ENCODE measurements at places on chromosomes 3 and 15.

- no peak for DNase-seq
Observed at GRCh38 chr3:14297784-14298236, 104.6 kb upstream of the SLC6A6 start.

DNA sequence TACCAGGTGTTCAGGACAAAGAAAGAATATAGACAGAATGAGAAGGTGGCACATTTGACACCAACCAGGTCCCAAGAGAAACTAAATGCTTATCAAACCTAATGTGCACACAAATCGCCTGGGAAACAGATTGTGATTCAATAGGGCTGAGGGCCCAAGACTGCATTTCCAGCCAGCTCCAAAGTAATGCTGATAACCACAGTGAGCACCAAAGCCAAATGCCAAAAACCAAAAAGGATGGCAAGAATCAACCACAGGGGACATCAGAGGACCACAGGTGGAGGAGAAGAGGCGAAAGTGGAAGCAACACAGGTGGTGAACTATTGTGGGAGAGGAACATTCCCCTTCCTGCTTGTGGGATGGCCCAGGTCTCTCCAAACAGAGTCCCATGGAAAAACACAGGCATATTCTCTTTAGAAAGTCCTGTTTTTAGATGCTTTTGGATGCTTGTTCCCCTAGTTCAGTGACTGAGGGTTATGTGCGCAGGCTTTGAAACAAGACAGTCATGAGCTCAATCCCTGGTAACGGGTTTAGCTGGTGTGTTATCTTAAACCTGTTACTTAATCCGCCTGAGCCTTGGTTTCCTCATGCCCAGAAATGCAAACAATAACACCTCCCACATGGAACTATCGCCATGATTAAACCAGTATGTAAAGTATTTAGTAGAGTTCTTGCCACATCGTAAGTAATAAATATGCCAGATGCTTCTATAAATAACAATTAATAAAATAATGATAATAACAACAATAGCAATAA lies 241.7 kb downstream of the ATP8B4 start:
- no peak for DNase-seq

- no peak for DNase-seq
Observed at GRCh38 chr3:192726385-192726784, 956 bp downstream of the FGF12 start.

GRCh38 chr3:60528651-60529050 lies 722.6 kb downstream of the FHIT start:
- no peak for DNase-seq

- DNase-seq = no peak
Observed at GRCh38 chr3:139574026-139574947, 34.7 kb upstream of the RBP1 start.

GRCh38 chr15:81184188-81184587 lies 12.5 kb upstream of the IL16 start:
- no peak for DNase-seq

- DNase-seq = no peak
Observed at GRCh38 chr3:41716471-41716870, 245.4 kb downstream of the ULK4 start.

DNA sequence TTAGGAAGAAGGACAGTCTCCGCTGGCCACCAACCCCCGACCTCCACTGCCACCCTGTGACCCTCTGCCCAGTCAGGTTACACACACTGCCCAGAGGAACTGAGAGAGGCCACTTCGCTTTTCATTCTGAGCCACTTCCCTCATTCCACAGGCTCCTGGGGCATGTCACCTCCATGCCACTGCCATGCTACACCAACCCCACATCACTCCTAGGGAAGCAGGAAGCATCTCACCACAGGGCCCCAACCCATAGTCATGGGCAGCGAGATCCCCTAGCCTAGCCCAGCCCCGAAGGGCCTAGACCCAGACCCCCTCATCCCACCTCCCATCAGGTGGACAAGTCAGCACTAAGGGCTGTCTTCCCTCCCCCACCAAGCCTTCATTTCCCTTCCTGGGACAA lies 1.4 kb downstream of the PLCB2 start:
- DNase-seq = no peak

DNA sequence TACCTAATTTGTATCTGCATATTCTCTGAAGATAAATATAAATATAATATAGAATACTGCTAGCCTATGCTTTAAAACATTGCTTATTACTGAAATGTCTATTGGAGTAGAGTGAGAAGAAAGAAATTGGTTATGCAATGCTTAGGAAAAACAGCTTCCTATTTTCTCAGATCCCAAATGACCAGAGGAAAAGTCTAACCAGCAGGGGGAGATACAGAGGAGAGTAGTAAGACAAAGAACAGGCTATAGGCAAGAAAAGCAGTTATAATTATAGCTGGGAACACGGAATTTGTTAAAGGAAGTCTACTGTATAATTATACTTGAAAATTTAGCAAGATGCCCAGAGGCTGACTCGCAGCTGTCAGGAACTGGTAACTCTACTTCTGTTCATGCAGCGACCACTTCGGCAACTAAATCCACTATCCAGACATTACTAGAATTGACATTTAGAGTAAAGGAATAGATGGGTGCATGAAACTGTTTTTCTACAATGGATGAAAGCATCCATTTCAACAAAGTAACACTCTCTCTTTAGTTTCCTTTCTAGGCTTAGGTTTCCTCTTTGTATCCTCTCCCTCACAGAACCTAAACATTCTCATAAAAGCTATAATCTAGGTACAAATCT lies 97.2 kb downstream of the TBC1D5 start:
- peak; percentile 25 for DNase-seq

DNA sequence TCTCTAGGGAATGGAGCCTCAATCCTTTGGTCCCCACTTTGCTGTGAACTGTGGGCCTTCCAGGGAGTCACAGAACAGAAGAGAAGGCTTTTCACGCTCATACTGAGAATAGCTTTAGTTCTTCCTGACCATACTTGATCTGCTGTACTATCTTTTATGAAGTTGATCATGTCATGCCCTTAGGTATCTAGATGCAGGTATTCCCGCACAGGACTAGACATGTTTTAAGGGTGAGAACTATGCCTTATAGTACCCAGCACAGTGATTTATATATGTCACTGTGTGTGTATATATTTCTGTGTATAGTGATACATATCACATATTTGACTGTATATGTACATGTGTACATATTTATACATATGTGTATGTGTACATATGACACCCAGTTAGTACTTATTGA lies 358.4 kb upstream of the SEMA6D start:
- no peak for DNase-seq

DNA sequence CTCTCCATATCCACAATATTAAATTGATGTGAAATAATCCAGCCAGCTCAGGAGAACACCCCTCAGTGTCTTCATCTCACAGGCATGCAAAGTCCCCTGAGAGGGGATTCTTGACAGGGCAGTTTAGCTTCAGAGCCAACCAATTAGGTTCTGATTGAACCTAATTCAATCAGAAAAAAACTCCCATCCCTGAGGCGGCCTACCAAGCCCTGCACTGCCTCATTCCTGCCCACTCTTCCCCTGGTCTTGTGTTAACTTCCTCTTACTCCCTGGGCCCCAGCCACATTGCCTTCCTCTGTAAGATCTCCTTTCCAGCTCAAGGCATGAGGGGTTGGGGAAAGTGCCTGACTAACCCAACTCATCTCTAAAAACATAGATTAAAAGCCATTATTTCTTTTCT lies 46.1 kb downstream of the FRMD4B start:
- DNase-seq = no peak

DNA sequence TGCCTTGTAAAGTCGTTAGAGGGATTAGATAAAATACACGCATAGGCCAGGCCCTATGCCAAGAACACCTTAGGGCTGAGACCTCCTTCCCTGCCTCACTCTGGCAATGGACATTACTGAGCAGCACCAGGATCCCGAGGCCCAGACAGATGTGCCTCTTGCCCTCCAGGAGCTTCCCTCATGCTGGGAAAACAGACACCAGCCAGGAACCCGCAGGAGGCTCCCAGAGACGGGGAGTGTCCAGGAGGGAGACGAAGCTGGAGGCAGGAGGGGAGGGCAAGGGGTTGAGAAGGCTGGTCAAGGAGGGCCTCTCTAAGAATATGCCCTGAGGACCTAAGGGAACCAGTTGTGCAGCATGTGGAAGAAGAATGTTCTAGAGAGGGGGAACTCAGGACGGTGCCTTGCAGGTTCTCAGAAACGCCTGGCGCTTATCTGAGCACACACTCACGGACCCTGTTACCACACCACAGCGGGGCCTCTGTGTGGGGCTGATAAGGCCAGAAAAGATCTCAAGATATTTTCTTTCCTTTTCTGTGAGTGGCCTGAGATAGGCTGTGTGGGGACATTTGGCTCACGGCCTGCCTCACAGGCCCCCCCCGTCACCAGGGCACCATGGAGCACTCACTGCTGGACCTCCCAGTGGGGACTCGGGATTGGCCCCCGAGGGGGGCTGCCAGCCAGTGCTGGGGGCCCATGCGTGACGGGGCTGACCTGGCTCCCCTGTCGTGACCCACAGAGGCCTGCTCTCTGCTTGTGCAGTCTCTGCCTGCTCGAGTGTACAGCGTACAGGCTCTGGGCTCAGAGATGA lies 22.0 kb upstream of the CYP11A1 start:
- no peak for DNase-seq

DNA sequence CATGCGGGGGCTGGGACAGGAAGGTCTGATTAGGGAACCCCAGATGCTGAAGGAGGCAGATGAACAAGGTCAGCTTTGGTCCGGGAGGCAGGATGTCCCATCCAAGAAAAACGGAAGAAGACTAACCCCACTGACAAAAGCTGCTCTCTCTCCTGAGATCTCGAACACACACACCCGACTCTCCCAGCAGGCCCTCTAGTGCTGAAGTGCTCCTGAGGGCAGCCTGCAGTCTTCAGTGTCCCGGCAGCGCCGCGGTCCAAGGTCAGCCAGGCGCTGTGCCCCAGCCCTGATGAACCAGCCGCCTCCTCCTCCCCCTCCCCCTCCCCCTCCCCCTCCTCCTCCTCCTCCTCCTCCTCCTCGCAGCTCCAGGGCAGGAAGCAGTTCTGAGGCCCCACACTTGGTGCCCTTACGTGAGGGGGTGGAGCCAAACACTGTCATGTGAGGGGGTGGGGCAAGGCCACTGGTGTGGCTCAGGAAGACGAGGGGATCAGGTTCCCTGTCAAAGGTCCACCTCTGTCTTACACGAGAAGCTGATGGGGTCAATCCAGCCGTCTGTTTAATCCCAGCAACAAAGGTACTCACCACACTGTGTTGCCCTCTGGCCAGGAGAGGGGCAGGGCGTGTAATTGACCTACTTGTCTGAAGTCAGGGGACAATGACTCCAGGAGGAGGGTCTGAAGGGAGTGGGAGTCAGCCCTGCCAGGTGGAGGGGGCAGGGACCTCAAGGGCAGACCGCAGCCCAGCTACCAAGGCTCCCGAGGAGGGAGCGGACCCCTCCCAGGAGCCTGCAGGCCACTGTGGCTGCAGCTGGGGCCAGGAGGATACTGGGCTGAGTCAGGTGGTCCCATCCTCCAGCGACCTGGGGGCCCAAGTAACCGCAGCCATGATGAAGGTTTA lies 34.3 kb downstream of the PRR23E start:
- peak; percentile 31 for DNase-seq

DNA sequence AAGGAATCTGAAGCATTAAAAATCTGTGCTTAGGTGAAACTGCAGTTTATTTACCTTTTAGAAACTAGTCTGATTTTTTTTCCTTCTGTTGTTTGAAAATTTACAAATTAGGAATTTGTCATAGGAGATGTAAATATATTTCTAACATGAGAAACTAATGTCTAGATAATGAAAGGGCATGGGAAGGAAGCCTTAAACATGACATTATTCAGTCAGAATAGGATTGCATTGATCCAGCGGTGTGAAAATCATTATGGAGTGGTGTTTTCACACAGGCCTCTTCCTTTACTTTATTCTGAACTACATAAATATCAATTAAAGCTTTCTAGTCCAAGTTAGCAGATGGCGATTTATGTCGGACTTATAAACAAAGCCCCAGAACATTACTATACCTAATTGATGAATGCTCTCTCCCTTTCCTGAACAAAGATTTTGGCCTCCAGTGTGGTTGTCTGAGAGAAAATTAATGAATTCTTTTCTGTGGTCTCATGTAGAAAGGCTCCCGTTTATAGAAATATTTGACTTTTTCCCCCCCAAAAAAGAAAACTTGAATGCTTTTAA lies 37.9 kb downstream of the FNDC3B start:
- DNase-seq = no peak

- DNase-seq = no peak
Observed at GRCh38 chr3:17942856-17943255, 200.4 kb upstream of the TBC1D5 start.

DNA sequence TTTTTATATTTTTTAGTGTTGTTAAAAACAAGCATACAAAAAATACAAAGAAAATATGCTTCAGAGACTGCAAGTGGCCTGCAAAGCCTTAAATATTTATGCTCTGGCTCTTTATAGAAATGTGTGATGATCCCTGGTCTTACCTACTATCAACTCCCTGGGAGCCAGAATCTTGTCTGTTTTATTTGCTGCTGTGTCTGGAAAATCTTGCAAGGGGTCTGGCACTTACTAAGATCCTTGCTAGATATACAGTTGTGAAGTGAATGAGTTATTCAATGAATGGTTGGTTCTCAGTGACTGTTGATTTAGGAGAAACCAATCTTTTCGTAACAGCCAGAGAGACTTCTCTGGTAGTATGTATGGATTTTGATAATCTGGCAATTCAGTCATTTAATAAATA lies 521.0 kb upstream of the CFAP20DC start:
- no peak for DNase-seq

DNA sequence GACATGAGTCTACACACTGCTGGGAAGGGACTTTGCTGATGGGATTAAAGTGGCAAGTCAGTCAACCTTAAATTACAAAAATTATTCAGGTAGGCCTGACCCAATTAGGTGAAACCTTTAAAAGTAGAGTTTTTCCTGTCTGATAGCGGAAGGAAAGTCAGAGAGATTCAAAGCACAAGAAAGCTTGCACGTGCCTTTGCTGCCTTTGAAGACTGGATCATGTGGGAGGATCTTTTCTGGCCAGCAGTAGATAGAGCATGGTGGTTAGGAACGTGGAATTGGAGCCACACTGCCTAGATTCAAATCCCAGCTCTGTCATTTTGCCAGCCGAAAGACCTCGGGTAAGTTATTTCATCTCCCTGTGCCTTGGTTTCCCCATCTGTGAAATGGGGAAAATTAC lies 265.8 kb upstream of the PROK2 start:
- DNase-seq = no peak

- DNase-seq = no peak
Observed at GRCh38 chr3:123392871-123393620, 55.8 kb downstream of the ADCY5 start.

GRCh38 chr15:39869858-39870515 lies 50.1 kb downstream of the GPR176 start:
- DNase-seq = no peak

GRCh38 chr15:94002041-94002440 lies 229.3 kb upstream of the MCTP2 start:
- DNase-seq = no peak

GRCh38 chr15:57495041-57495440 lies 96.7 kb upstream of the MYZAP start:
- DNase-seq = no peak

All from neural crest cell (in vitro differentiated cells).